ENCODE measurements at places on chromosomes 3 and 15. TPM values are rescaled to one million over a fixed set of nuclear protein-coding genes. Genes with fewer than 3 reads are reported as not detected.

Gene DNAH12
- 0.32 TPM for total RNA-seq

DNA sequence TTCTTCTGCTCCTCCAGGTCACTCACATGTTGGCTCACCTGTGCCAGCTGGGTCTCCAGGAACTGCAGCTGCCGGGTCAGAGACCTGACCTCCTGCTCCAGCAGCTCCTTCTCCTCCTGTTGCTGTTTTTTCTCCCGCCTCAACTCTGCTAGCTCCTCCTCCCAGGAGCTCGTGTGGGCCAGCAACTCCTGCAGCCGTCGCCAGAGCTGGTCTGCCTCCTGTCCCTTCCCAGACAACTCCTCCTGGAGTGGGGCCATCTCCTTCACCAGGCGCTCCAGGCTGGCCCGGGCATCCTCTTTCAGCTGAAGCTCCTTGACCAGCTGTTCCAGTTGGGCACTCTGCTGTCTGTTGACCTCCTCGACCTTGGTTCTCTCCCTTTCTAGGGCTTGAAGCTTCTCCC, 24.5 kb downstream of the CXCR6 start:
- DNase-seq: no peak

Gene PLA2G4E
- not detected for total RNA-seq

DNA sequence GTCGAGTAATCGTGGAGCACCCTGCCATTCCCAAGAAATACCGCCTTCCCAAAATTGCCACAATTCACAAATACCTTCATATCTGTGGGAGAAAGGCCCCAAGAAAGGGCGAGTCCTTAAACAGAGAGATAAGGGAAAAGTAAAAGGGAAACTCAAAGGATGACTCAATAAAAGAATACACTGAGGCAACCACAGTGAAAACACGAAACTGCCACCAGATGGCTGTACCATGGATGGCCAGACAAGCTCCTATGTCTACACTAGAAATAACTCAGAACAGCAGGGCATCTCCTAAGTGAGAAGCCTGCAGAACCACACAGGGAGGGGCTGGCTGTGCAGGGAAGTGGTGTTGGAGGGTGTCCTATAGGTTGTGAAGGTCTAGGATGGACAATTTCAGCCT, 25.0 kb downstream of the SRGAP3 start:
- DNase-seq: no peak

Gene NEK10
- total RNA-seq: 1.6 TPM

DNA sequence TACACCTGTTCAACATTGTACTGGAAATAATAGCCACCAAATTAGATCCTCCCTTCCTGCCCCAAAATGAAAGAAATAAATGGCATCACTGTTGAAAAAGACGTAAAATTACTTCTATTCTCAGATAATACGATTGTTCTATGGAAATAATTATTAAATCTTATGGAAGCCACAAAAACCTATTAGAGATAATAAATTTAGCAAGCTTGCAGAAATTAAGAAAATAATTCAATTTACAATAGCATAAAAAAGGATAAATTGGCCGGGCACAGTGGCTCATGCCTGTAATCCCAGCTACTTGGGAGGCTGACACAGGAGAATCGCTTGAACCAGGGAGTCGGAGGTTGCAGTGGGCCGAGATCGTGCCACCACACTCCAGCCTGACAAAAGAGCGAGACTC, 57.8 kb downstream of the PPCDC start:
- DNase-seq: no peak

GRCh38 chr3:118641608-118642007, 393.0 kb downstream of the IGSF11 start:
- DNase-seq: no peak

DNA sequence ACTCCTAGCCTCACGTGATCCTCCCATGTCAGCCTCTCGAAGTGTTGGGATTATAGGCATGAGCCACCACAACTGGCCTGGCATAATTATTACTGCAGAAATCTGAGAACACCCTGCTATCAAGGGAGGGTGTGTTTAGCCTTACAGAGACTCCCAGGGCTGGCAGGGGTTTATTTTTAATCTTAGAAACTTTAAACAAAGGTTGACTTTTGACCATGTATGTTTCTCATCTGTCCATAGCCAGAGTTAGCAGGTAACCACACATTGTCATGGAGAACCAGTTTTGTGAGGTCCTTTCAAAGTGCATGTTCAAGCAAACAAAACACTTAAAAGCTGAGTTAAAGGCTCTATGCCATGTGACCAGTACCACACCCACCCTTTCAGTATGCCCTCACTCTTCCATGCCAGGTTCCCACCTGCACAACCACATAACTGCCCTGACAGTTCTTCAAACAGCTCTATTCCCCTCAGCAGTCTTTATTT, 11.1 kb downstream of the SIAH2 start:
- DNase-seq: no peak

- DNase-seq: no peak
These were observed 66.1 kb upstream of the CCR4 start for GRCh38 chr3:32885283-32885901.

- DNase-seq: no peak
These were observed 53.9 kb downstream of the ROPN1B start for GRCh38 chr3:126022741-126023359.

GRCh38 chr3:136939489-136939888, 18.3 kb upstream of the IL20RB start:
- DNase-seq: no peak

Gene AADACL2
- not detected for total RNA-seq
